HL-60 (cell line): ENCODE measurements at places on chromosomes 4 and X.

DNA sequence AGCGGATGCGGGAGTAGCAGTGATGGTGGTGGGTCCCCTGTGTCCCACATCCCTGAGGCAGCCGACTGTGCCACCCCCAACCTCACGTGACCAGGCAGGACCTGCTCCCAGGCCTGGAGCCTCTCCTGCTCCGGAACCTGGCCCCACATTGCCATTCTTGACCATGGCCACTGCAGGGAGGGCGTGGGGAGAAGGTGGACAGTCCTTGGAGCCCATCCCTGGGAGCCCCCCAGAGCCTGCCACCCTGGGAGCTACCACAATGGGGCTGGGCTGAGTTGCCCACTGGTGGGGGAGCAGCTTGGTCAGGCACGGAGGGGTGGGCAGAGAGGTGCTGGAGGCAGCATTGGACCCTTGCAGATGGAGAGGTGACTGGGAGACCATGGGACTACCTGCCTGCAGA lies 36.8 kb downstream of the TMPRSS11A start:
- no peak for DNase-seq

DNA sequence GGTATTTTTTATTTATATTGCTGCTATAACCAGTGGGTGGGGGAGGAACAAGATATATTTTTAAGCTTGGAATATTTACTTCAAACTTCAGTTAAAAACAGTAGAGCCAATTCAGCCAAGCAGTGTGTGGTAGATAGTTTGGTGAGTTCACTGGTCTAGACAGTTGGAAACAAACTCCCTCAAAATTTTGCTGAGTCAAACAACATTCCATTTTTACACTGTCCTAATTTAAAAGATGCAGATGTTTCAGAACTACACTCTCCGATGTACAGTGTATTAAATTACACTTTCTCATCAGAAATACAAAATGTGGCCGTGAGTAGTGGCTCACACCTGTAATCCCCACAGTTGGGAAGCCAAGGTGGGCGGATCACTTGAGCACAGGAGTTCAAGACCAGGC lies 23.3 kb downstream of the PRKX start:
- no peak for DNase-seq

DNA sequence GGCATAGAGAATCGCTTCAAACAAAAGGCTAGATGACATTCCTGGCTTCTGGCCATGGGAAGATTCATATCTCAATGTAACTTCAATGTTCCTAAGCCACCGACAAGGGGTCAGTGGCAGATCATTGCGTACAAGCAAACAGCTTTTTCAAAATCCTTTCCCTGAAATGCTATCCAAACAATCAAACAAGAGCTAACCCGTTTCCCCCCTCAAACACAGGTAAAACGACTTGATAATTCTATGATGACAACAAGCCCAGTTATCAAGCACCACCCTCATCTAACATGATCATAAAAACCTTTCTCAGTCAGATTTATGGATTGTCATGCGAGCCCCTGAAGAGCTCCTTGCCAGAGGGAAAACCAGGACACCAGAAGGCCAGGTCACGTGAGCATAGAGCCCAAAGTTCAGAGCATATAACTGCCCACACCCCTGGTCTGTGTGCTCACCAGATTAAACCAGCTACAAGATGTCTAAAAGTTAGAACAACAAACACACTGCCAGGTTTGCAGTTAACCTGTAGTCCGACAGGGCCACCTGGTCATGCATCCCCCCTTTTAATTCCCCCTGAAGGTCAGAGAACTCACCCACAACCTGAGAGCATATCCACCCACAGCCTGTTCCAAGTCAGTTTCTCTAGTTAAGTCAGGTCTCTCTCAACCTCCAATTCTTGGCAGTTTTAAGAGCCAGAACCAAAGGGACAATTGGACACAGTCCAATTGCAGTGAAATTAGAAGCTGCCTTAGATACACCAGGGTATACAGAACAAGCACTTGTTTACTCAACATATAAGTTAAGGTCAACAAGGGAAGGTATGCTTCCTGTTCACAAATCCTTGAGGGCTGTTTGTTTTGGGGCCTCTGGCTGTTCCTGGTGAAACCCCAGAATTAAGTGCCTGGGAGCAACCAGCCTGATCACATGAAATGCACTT lies 248.1 kb upstream of the PPARGC1A start:
- DNase-seq, result no peak

GRCh38 chr4:41542526-41543275 lies 4.7 kb downstream of the LIMCH1 start:
- no peak for DNase-seq

DNA sequence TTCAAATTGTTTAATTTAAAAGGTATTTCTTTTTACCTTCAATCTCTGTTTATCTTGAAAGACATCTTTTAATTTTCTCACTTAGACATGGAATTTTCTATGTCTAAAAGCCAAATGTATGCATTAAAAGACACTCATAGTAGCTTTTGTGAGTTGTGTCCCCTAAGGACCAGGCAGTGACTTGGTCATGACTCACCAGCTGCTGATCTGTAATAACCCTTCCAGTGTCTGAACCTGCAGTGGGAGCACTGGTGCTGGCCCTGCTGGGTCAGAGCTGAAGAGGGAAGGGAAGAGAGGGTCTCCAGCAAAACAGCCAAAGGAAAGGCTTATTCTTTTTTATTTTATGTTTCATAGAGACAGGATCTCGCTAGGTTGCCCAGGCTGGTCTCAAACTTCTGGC lies 31.1 kb upstream of the SH3D19 start:
- no peak for DNase-seq

- DNase-seq, result no peak
These were observed 8.2 kb downstream of the NAA11 start for GRCh38 chr4:79317711-79318110.

GRCh38 chr4:154254999-154255398 lies 236.6 kb downstream of the DCHS2 start:
- DNase-seq, result no peak

DNA sequence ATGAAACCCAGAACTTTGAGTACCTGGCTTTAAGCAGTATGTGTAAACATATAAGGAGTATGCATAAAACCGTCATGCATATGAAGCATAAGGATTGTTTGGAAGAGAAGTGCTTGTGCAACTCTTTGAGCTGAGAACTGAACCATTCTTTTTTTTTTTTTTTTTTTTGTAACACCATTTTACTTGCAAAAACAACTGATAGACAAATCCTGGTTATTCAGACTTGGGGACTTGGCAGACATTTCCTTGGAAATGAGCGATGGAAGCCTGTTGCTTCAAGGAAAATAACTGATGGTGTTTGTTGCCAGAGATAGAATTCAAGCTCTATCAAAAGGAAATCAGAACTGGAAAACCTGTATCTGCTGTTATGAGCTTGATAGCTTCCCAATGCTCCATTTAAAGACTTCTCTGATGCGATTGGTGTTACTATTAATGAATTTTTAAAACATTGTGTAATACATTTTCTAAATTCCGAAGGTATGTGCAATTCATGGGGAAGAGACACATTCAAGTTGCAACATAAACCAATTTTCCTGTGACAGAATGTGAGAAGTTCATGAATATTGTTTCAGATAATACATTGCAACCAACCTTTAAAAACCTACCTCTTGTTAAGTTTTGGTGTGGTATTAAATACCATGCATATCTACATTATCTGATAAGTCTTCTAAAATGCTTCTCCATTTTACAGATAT lies 47.0 kb upstream of the FAT1 start:
- no peak for DNase-seq

DNA sequence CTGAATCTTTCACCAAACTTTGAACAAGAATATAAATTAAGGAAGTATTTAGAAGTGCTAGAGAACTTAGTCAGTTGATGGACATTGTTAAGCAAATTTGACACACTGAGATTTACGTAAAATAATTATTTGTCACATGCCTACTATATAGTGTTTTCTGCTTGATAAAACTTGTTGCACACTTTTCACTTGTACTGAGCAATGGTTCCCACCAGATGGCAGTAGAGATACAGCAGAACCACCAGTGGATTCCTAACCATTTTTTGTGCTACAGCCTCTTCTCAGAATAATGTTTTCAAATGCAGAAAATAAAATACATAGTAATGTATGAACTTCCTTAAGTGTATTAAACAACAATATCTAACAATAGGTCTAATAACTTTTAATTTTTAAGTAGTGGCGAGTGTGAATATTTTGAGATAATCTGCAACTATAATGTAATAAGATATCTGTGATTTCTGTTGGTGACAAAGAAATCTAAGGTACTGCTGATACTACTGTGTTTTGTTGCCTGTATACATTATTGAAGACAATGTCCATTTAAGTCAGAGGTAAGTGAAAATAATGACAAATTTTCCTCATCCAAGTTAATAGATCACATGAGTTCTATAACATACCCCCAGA lies 81.2 kb downstream of the APOOL start:
- peak; percentile 15 for DNase-seq

- no peak for DNase-seq
These were observed 249.3 kb downstream of the ANKRD50 start for GRCh38 chr4:124462954-124463828.

- no peak for DNase-seq
These were observed 503.5 kb downstream of the MID1IP1 start for GRCh38 chrX:39304746-39305145.

GRCh38 chr4:138775890-138776289 lies 239.7 kb upstream of the NOCT start:
- peak; percentile 15 for DNase-seq

DNA sequence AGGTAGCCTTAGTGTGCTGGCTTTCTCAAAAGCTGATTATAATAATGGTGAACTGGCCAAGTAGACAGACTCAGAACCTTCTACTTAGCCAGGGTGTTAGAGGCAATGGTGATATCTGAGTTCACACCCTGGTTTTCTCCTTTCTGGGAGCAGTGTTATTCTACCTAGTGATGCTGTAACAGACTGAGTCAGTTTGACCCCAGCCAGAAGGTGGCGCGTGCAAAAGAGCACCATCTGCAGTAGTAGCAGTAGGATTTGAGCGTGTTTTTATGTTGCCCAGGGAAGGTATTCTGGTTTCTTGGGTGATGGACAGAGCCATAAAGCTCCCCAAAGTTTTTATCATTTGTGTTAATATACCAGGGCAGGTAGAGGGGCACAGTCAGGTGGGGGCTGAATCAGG lies 143.8 kb upstream of the CPXCR1 start:
- no peak for DNase-seq

DNA sequence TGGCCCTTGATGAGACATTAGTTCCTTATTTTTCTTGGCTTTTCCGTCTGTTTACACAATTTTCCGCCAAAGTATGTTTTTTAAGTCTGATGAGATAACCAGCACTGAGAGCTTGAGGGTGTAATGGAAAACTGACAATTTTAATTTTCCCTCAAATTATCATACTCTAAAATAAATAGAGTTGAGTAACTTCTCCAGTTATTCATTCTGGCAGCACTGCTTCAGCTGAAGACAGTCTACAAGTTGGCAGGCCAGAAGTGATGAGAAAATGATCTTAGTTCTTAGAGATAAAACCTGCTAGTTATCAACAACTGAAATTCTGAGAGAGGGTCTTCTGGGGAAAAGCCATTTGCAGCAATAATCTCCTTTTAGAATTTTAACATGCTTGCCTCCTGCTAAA lies 241.6 kb upstream of the TET2 start:
- DNase-seq, result no peak

DNA sequence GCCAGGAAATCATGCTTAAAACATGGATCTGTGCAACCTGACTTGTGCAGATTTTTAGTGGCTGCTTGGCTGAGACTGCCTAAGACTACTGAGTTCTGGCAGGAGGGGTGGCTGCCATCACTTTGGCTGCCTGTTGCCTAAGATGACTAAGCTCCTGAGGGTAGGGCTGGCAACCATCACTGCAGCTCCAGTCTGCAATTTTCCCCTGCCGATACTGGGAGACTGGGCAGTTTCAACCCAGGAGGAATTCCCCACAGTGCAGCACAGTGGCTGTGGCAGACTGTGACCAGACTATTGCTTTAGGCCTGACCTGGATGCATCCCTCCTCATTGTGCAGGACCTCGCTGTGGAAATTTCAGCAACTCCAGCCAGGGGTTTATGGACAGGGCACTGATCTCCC lies 544.9 kb downstream of the ANKRD50 start:
- DNase-seq, result no peak

GRCh38 chr4:185921583-185922555 lies 109.9 kb upstream of the SORBS2 start:
- no peak for DNase-seq

DNA sequence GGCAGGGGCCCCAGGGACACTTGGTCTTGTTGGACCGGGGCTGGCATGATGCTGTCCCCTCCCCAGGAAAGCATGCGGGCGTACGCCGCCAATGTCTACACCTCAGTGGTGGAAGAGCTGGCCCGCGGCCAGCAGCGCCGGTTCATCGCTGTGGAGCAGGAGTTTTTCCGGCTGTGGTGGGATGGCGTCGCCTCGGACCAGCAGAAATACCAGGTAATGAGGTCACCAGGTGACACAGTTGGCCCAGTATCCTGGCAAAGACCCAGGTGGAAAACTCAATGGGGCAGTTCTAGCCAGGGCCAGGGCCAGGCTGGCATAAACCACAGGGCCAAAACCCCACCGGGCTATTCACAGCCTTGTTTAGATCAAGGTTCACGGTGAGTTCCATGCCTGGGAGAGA lies 1.5 kb downstream of the MAN2B2 start:
- DNase-seq, result no peak

DNA sequence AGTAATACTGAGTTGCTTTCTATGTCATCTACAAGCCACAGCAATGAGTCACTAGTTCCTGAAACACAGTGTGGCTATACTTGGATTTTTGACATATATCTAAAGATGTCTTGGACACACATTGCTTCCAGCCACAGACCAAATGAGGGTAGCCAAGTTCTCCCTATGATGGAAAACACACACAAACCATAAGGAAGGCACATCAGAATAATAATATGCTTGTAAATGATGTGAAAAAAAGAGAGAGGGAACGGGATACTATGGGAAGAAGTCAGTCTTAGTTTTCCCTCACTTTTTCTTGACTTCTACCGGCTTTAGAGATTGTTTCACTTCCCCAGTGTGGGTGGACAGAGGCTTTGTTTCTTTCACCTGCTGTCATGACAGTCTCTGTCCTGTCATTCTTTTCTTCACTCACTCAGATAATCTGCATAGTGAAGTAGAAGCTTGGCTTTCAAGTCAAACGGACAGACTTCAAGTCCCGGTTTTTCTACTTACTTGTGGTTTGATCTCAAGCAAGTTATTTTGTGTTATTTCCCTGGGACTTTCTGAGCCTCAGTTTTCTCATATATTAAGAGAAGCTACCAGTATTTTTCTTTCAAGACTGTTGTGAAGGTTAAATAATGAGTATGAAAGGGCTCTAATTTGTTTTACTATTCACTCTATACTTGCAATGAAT lies 34.7 kb downstream of the P2RY10 start:
- no peak for DNase-seq

GRCh38 chrX:110407910-110408545 lies 49.4 kb downstream of the RTL9 start:
- DNase-seq, result no peak

GRCh38 chr4:48157271-48157670 lies 23.2 kb upstream of the TXK start:
- no peak for DNase-seq
